ENCODE measurements at places on chromosomes 4 and X.

- no peak for DNase-seq
Observed at GRCh38 chrX:317424-318067, 1.1 kb downstream of the GTPBP6 start.

DNA sequence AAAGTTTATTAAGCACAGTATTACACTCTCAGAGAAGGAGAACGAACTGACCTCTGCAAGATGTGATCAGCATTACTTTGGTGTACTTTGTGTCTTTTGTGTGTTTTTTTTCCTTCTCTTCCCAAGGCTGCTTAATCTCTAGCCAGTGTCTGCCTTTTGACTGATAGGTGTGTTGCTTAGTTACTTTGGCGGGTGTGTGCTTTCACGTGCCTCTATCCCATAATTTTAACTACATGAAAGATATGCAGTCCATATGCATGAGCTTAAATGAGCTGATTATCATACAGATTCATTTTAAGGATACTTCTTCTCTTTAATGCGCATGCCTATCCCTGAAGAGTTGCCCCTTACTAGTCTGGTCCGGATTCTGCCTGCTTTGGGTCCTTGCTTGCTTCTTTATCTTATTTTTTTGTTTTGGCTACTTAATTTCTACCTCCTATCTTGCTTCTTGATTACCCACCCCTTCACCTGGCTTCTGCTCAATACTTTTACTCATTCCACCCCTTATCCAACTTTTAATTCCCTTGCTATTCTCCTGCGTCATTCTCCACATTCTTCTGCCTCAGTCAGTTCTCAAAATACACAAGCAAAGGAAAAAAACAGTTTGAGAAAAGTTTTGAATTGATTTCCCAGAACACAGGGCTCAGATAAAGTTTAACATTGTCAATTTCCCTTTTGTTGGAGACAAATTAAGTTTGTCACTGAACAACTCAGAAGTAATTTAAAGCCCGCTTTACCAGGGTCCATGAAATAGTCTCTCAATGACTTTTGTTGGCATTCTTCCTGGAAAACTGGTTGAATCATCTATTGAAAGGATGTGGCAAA lies 182.0 kb downstream of the TENT5D start:
- DNase-seq, result no peak

DNA sequence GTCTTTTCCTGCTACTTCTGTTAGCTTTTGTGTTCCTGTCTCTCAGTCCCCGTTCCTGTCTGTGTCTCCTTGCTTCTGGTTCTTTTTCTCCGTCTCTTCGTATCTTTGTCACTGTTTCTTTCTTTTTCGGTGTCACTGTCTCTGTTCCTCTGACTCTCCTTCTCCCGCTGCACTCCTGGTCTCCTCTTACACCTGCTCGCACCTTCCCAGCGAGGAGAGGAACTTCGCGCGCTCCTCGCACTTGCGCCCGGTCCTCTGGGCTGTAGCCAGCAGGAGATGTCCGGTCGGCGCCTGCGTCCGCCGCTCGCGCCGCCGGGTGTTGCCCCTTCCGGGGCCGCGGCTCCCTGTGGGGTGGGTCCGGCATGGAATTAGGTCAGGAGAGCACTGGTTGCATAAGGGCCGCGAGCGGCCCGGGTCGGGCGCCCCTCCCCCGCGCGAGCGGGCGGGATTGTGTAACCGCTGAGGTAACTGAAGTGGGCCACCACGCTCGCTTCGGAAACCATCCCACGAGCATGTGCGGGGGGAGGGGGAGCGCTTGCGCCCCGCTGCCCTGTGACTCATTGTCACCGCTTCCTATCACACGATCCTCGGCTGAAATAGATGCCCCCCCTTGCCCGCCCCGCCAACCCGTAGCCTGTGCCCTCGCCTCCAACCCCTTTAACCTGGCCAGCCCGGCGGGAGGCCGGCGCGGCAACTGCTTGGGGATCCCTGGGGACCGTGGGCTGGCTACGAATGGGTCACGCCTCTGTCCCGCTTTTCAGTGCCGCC lies 1.6 kb downstream of the LONRF3 start:
- no peak for DNase-seq

DNA sequence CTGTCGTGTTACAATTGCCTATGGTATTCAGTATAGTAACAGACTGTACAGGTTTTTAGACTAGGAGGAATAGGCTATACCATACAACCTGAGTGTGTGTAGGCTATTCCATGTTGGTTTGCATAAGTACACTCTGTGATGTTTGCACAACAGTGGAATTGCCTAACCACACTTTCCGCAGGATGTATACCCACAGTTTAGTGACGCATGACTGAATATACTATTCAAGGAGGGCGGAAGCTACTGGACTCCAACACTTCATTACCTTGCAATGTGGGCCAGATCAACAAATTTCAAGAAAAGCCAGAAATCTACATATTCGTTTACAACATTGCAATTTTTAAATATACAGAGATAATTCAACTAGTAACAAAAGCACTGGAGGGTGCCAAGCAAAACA lies 317.2 kb downstream of the PDGFC start:
- DNase-seq, result no peak

GRCh38 chrX:37755025-37755424 lies 24.8 kb upstream of the CYBB start:
- no peak for DNase-seq

DNA sequence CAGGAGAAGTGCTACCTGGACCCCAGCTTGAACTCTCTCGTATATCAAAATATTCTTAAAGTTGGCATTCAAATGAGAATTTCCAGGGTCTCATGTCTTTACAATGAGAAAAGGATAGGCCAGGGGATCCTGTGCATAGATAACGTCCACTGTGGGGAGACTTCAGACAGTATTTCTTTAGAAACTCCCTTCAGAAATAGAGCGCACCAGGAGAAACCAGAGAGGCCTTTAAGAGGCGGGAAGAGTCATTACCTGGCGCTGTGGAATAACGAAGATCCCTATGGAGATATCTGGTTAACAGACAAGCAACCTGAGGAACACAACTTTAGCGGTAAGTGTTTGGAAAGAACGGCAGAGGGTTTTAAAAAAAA lies 600 bp downstream of the RADX start:
- DNase-seq, result no peak

DNA sequence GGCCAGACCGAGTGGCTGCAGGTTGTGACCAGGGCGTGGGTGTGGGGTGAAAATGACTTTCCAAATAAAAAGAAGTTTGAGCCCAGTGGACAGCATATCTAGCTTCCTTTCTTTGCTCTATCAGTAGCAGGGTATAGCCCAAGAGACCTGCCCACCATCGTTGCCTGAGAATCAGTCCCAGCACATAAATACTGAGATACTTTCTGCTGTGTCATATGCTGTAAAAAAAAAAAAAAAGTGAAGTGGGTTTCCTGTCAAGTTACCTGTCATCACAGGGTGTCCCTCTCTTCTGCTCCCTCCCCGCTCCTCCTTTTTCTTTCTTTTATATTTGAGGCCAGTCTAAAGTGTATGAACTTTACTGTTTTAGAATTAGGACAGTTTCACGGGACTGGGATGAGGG lies 330.3 kb upstream of the BOD1L1 start:
- no peak for DNase-seq

Data from thymus (tissue), 14 donors.